ENCODE measurements at places on chromosomes 6 and 20.

GRCh38 chr6:31706599-31706998 lies at the start of gene LY6G6F:
TSS of gene LY6G6F (plus strand) at chr6:31706866. CDS start at chr6:31706907, 41 bp downstream.
- no peak for DNase-seq

- DNase-seq: peak; percentile 75
These were observed 23.0 kb upstream of the GTSF1L start for GRCh38 chr20:43749734-43750294.

- peak; percentile 48 for DNase-seq
These were observed 802 bp downstream of the HMGN3 start for GRCh38 chr6:79233611-79234149.

- no peak for DNase-seq
These were observed 18.4 kb downstream of the ECT2L start for GRCh38 chr6:138814179-138814834.

DNA sequence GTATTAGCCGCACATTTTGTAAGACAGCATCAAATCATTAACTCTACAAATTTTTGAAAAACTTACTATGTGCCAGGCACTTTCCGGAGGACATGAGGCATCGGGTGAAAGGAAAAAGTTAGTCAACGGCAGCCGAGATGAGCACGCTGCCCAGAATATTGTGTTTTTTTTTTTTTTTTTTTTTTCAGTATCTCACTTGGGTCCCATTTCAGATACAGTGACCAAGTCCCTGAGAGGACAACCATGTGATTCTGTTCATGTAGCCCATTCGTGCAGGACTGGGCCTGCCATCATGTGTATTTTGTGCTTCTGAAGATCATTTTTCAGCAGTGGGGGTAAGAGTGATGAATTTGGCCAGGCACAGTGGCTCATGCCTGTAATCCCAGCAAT lies 1.3 kb downstream of the SLA2 start:
- DNase-seq: peak; percentile 50

DNA sequence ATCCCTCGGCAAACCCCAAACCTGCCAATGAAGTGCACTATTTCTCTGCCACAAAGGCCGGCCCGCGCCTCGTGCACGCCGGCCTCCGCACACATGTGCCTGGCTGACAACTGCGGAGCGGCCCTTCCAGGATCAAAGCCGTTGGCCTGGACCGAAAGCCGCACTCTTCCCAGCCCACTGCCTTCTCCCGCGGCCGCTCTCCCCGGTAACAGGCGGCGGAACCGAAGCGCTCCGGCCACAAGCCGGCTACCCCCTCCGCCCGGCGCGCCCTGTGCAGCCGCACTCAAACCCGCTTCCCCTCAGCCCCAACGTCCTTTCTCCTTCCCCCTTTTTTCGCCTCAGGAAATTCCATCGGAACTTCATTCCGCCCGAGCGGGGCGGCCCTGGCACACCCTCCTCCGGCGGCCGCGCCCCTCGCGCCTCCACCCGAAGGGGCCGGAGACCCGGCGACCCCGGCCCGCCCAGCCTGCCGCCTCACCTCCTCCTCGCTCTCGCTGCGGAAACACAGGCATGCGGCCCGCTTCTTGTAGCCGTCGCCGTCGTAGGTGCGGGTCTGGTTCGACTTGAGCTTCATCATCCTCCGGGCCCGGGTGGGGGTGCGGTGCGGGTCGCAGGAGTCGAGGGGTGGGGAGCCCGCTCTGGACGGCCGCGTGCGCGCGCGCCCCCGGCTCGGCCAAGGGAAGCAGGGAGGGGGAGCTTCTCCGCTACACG lies 528 bp downstream of the NUDT3 start:
- peak; percentile 40 for DNase-seq

DNA sequence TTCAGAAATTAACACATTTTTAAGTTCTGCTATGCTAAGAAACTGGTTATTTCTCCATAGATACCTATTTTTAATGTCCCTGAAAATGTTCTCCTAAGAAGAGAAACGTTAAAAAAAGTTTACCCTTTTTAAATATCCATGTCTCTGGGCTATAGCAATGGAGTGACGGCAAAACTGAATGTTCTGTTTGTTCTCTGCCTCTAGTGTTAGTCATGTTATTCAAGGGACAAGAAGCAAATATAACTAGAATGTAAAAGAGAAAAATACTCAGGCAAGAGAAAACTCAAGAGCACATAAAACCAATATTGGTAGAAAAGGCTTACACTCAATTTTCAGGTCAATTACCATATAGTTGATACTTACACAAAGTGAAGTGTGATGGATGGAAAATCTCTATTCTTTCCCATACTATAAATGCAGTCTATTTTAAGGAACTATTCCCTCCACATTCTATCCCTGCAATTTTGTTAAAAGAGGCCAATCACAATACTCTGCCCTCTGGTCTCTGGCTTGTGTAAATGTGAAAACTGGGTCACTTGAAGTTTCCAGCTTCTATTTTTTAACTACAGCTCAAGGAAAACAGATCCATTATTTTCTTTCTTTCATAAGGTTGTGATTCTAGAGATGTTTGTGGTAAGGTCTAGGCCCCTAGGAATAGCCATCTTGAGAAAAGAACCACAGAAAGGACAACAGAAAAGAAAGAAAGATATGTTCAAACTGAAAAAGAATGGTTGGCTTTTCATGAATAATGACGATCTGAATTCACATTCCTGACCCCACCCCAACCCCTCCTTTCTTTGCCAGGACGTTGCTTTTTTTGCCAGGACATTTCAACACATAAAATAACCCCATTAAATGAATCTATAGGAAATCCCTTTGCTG lies 200.3 kb upstream of the FAM83B start:
- DNase-seq: no peak

DNA sequence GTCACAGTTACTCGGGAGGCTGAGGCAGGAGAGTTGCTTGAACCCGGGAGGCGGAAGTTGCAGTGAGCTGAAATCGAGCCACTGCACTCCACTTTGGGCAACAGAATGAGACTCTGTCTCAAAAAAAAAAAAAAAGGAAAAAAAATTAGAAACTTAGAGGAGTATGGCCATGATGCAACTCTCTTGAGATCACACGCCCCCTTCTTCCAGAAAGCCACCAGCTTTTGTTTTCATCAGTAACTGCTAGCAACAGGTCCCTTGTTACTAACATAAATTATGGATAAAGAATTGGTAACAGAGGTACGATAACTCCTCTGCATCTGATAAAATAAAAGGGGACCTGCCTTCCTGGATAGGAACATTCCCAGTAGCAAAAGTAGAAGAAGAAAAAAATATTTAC lies 308.2 kb downstream of the CD83 start:
- DNase-seq: no peak

DNA sequence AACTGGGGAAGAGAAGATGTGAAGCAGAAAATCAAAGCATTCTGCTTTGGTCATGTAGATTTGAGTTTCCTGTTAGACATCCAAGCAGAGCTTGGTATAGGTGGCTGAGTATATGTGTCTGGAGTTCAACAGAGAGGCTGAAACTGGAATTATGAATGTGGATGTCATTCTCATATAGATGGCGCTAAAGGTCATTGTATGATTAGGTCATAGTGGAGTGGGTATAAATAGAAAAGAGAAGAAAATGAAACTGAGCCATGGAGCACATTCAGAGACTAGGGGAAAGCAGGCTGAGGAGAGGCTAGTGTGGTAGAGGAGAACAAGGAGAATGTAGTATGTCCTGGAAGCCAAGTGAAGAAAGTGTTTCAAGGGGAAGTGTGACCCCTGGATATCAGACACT lies 295.6 kb upstream of the PLN start:
- no peak for DNase-seq

DNA sequence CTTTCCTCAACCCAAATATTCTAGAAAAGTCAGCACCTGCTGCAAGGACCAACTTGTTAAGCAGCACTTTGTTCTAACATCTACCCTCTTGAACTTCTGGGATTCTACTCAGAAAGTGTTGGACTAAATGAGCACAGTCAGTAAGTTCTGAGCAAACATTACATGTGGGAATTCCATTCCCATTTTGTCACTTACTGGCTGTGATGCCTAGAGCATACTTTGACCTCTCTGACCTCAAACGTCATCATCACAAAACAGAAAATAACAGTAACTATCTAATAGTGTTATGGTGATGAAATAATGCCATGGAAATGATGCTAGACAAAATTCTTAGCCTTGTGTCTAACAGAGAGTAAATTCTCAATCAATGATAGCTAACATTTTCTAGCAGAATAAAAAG lies 829.4 kb downstream of the EPHA7 start:
- no peak for DNase-seq

- no peak for DNase-seq
These were observed 132.0 kb upstream of the RUNX2 start for GRCh38 chr6:45196121-45196520.

DNA sequence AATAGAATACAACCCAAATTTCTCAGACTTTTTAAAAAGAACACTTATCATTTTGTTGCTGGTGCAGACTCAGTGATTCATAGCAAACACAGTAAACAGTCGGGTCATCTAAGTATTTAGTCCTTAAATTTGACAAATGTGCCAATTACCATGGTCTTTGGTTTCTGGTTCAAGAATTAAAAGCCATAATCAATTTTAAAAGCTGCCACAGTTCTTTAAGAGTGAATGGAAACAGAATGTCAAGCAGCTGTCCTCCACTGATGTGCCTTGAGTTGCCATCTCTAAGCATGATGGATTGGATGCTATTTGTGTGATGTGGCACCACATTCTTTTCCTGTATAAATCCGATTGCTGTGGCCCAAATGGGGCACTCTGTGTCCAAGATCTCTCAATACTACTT lies 67.2 kb upstream of the MLIP start:
- DNase-seq: no peak

GRCh38 chr6:121612927-121613326 lies 177.5 kb downstream of the GJA1 start:
- DNase-seq: no peak

GRCh38 chr6:47440719-47441118 lies 36.9 kb upstream of the CD2AP start:
- DNase-seq: no peak

DNA sequence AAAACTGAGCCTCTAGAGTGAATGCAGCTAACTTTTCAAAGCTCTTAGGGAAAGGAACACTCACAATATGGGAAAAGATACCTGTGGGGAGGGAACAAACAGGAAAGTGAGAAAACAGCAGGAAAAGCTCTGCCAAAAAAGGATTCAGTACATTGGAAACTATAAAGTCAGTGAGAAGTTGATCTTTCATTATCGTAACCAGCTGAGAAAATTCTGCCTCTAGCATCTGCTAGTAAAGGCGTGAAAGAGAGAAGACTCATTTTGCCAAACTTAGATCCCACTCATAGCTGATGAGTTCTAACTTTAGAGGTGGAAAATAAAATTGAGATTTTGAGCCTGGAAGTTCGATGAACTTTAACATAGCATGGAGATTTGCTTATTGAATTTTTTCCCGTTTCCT lies 321.8 kb upstream of the RNF217 start:
- DNase-seq: no peak

DNA sequence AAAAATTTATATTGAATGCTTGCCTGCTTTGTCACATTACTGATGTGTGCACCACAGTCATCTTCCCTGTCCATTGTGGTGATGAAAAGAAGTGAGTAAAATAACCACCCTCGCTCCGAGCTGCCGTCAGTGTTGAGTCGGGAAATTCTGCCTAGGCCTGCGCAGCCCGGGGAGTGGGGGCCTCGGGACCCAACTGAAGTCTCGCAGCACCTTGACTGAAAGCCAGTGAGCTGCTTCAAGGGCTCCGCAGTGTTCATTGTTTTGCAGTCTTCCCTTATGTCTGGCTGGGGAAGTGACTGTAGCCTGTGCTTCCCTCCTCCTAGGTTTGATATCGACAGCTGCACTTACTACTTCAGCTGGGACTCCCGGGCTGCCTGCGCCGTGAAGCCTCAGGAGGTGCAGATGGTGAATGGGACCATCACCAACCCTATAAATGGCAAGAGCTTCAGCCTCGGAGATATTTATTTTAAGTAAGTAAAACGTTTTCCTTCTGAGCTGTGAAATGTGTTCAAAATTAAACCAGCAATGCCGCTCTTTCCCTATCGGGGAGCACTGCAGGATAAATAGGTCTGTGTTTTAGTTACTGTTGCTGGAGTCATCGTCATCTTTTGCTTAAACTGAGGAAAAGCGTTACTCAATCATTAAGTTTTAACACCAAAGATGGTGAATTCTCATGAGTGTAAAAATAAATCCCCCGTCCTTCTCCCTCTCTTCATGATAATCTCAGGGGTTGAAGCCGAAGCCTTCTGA lies 32.7 kb upstream of the SLC22A1 start:
- no peak for DNase-seq

DNA sequence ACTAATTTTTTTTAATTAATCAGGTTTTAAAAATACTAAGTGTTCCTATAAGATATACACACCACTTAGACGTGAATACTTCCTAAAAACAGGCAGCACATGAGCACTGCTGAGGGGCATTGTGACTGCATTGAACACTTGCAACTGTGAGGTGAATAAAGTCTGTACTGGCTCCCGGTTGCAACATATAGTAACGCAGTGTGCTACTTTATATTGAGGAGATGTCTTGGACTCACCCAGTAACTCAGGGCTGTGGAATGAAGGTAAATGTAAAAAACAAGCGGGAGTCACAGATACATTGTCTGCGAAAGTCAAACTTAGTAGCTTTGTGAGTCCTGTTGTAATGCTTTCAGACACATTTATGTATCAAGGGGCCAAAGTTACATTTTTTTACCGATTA lies 17.0 kb upstream of the HLA-A start:
- DNase-seq: no peak

DNA sequence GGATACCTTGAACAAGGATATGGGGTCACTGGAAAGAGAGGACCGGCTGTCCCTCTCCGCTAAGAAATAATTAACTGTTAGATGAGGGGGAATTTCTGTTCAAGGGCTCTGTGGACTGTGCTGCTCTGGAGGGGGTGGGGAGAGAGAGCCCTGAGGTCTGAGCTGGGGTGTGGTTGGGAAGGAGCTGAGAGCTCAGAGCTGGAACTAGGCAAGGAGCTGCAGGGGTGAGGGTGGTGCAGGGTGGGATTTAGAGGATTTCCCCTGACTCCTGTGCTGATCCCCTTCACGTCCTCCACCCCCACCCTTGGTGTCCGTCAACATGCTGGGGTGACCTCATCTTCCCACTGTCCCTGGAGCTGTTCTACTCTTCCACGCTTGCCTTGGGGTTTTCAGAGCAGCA lies 52.5 kb downstream of the HLA-A start:
- DNase-seq: no peak

DNA sequence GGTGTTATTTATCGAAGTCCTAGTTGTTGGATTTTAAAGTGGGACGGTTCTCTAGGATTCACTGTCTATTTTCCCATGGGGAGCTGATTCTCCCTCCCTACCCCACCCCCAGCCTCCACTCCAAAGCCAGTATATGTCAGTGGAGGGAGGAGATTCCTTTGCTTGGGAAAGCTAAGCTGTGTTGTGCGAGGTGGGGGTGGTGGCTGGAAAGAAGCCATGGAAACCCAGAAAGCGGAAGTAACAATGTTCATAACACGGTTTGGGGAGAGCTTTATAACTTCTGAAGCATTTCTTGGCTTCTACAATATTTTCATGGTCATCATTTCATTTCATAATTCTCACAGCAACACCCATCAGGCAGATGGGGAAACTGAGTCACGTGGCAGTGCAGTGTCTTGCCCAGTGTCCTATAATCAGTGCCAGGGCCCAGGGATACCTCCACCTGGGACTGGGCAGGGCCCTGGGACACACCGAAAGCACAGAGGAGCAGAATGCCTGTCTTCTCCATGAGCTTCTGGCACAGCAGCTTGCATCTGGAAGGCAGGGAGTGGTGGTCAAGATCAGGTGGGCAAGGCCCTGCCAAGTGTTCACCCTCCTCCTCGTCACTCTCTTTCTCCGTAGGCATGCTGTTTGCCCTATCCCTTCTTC lies 4.5 kb downstream of the SUN5 start:
- no peak for DNase-seq

GRCh38 chr6:88952065-88952704 lies 11.2 kb downstream of the RNGTT start:
- no peak for DNase-seq

GRCh38 chr6:160253292-160253691 lies 5.3 kb downstream of the SLC22A2 start:
- no peak for DNase-seq
